ENCODE measurements at places on chromosomes 3 and 15.

GRCh38 chr3:12884186-12884680 lies 42.9 kb upstream of the RPL32 start:
- DNase-seq: no peak

DNA sequence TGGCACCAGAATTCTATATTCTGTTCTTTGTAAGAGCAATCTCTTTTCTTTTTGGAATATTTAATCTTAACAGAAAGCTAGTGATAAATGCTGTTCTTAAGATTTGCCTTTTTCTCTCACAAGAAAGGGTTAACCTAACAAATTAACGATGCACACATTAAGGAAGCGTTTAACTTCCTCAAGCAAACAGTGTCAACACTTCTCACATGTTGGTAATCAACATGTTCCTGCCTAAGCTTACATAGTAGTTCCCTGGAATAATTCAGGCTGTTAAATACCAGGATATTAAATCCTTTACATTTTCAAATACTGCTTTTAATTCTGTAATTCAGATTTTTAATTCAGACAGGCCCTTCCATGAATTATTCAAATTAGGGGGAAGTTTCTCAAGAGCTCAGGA lies 67.4 kb upstream of the RPL35A start:
- no peak for DNase-seq

GRCh38 chr3:59809710-59810444 lies 760.1 kb upstream of the CFAP20DC start:
- DNase-seq: no peak

DNA sequence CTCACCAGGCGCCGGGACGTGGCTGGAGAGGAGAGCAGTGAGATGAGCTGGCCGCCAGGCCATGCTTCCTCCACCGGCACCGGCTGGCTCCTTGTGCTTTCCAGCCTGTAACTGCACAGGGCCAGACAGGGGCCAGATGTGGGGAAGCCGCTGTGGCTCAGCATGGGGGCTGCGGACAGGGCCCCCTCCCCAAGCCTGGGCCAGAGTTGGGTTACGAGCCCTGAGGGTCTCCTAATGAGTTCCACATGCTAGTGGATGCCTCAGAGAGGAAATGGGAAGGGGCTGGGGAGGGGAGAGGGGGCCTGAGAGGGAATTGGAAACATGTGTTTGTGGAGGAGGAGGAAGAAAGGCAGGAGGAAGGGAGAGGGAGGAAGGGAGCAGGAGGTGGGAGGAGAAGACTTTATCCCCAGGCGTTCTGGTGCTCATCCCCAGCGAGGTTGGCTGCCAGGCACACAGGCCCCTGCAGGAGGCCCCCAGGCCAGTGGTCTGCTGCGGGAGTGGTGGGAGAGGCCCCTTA lies 11.7 kb upstream of the DUSP7 start:
- no peak for DNase-seq

GRCh38 chr15:28977377-28978010 lies 91.7 kb downstream of the APBA2 start:
- no peak for DNase-seq

GRCh38 chr15:85625856-85626255 lies 168.9 kb downstream of the KLHL25 start:
- DNase-seq: no peak

DNA sequence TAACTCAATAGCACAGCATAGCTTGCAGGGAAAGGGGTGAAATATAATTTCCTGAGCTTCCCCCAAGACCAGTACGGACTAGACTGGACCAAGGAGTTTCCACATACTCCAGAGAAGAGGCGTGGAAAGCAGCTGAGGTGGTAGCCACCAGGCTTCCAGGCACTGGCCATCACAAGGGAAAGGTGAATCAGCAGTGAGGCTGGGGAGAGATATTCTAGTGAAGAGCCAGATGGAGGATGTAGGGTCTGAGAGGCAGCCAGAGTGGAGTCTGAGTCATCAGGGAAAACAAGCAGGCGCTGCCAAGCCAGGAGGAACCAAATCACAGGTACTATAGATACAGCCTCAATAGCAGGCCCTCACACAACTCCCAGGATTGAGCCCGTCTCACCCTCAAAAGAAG lies 9.6 kb upstream of the RASA2 start:
- no peak for DNase-seq

Data from NCI-H1417 treated with DMSO at 0.1 percent for 48 hours (cell line).